Cortex of kidney (tissue), 1 donor: ENCODE measurements at places on chromosomes 7 and 10.

- no peak for DNase-seq
Observed at GRCh38 chr10:125094806-125095205, 65.6 kb downstream of the CTBP2 start.

- no peak for DNase-seq
Observed at GRCh38 chr7:128069373-128070364, 38.4 kb upstream of the LRRC4 start.

- no peak for DNase-seq
Observed at GRCh38 chr10:125154529-125154928, 5.8 kb downstream of the CTBP2 start.

- DNase-seq = no peak
Observed at GRCh38 chr7:74104702-74105101, 21.1 kb downstream of the LIMK1 start.
